KBM-7 (cell line): ENCODE measurements at places on chromosomes 16 and 17.
A peak's percentile ranks its signal among the peaks of the same experiment; 100 is the strongest.

DNA sequence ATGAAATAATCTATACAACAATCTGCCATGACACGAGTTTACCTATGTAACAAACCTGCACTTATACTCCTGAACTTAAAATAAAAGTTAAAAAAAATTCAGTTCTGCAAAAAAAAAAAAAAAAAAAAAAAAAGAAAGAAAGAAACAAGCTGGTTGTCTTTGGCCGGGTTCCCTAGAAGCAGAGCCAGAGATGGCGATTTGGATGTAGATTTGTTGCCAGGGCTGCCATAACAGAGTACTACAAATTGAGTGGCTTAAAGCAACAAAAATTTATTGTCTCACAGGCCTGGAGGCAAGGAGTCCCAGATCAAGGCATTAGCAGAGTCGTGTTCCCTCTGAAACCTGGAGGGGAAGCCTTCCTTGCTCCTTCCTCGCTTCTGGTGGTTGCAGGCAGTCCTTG, 20.4 kb downstream of the SYT17 start:
- no peak for DNase-seq

DNA sequence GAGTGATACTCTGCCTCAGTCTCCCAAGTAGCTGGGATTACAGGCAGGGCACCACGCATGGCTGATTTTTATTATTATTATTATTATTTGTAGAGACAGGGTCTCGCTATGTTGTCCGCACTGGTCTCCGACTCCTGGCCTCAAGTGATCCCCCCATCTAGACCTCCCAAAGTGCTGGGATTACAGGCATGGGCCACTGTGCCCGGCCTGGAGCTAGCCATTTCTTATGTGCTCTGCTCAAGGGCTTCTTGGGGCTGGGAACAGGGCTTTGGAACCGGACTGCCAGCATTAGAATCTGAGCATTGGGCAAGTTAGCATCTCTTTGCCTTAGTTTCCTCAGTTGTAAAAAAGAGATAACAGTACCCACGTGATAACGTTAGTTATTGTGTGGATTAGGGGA, 111.3 kb downstream of the C16orf78 start:
- no peak for DNase-seq

- no peak for DNase-seq
Observed at GRCh38 chr16:53849585-53849984, 145.6 kb downstream of the FTO start.

GRCh38 chr16:13150181-13150885, 248.9 kb downstream of the SHISA9 start:
- DNase-seq = no peak

- DNase-seq = no peak
Observed at GRCh38 chr17:2708585-2709182, 2.9 kb downstream of the CLUH start.

- DNase-seq = no peak
Observed at GRCh38 chr17:40327735-40328385, 18.9 kb downstream of the RARA start.

DNA sequence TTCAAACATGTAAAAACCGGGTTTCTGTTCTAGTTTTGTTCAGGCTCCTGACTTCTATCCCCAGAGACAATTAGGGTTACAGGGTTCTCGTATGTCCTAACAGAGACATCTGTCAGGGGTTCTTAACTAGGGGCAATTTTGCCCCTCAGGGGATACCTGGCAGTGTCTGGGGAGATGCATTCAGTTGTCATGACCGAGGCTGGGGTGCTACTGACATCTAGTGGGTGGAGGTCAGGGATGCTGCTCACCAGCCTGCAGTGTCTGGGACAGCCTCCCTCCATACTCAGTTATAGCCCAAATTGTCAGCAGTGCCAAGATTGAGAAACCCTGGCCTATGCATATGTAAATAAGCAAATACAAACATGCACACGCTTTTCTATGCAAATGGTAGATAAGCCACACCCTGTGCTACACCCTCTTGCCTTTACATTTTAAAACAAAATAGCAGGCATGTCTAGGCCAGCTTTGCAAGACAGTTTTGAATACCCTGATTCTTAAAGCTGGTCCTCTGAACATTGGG, 37.4 kb downstream of the CLEC16A start:
- peak; percentile 53 for DNase-seq

- no peak for DNase-seq
Observed at GRCh38 chr17:52233176-52233575, 74.7 kb upstream of the CA10 start.

- DNase-seq = peak; percentile 86
Observed at GRCh38 chr16:30844671-30845449, 49.0 kb downstream of the BCL7C start.

- no peak for DNase-seq
Observed at GRCh38 chr16:89583895-89584644, 8.5 kb downstream of the CPNE7 start.

DNA sequence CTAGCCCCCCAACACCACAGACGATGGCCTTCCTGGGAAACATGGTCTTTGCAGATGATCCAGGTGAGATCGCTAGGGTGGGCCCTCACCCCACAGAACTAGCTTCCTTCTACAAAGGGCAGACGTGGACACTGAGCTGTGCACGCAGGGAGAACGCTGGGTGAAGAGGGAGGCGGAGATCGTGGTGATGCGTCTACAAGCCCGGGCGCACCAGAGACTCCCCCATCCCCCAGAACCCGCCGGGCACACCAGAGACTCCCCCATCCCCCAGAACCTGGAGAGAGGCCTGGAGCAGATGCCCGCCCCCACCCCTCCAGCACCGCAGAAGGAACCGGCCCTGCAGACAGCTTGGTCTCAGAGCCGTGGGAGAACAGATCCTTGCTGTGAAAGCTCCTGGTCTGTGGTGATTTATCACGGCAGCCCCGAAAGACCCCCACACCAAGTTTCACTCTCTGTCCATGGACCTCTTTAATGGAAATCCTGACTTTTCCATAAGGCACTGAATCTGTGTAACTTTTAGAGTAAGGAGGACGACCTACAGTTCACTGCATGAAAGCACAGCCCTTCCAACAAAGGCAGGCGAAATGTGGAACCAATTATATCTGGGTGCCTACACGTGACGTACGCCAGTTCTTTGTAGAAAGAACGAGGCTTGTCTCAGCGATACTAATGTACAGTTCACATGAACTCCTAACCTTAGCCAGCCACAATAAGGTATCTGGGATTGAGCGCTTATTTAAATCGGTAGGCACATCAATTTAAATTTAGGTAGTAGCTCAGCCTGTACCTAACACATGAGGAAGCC, 88.5 kb downstream of the ANKRD11 start:
- no peak for DNase-seq

DNA sequence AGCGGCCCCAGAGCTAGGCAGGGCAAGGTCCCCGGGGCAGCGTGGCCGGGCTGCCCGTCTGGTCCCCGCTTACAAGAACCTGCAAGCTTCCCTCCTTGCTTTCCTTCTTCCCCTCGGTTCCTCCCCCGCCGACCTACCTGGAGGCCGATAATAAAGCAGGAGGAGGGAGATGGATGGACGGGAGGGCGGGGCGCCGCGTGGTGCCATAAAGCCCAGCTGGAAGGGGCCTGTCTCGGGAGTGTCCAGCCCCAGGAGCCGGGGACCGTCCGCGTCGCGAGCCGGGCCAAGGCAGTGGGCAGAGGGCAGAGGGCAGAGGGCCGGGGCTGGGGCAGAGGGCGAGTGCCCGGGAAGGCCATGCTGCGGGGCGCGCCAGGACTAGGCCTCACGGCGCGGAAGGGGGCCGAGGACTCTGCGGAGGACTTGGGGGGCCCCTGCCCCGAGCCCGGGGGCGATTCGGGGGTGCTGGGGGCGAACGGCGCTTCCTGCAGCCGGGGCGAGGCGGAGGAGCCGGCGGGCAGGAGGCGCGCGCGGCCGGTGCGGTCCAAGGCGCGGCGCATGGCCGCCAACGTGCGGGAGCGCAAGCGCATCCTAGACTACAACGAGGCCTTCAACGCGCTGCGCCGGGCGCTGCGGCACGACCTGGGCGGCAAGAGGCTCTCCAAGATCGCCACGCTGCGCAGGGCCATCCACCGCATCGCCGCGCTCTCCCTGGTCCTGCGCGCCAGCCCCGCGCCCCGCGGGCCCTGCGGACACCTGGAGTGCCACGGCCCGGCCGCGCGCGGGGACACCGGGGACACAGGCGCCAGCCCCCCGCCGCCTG, at the start of gene BHLHA9:
Gene BHLHA9 (plus strand): TSS at position 235 of the 820 bp plus-strand sequence. CDS start 120 bp downstream, at position 355.
- DNase-seq = no peak

GRCh38 chr16:35750157-35750689, 2290.8 kb downstream of the TP53TG3F start:
- DNase-seq = no peak

DNA sequence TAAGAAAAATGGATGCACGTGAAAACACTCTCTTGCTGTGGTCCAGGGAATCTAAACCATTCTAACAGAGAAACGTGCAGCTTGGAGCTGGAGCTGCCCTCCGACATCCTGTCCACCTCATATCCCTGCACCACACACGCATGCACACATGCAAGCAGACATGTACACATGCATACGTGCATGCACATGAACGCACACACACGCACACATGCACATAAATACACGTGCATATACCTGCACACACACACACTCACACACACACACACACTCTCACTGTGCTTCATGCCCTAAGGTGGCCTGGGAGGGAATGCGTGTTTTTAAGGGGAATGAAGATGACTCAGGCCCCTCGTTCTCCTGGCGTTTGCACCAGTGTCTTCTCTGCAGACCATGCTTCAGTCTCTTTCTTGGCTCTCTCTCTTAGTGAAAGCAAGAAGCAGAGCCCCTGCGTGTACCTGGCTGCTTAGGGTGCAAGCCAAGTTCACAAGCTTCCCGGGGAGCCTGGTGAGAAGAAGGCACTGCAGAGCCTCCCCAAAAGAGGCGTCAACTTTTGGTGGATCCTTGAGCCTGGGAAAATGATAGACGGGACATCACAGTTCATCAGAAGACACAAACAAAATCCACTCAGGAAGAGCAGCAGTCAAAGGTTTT, 72.8 kb downstream of the GOSR1 start:
- no peak for DNase-seq

DNA sequence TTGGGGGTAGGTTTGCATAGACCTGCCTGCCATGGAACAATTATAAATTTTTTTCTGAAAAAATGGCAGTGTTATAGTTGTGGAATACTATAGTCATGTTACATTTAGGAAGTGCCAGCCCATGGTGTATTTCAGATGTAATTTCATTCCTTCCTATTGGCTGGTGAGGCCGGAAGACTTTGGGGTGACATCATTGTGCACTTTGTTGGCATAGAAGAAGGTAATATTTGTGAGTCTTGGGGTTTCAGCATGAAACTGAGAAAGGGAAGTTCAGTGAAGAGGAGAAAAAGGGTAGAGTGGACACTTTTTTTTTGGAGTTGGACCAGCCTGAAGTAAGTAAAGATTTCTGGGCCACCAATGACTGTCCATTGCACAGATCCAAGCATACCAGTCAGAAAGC, 16.0 kb upstream of the HEATR6 start:
- DNase-seq = no peak

GRCh38 chr16:48393485-48394354, 8.5 kb upstream of the SIAH1 start:
- DNase-seq = peak; percentile 28

DNA sequence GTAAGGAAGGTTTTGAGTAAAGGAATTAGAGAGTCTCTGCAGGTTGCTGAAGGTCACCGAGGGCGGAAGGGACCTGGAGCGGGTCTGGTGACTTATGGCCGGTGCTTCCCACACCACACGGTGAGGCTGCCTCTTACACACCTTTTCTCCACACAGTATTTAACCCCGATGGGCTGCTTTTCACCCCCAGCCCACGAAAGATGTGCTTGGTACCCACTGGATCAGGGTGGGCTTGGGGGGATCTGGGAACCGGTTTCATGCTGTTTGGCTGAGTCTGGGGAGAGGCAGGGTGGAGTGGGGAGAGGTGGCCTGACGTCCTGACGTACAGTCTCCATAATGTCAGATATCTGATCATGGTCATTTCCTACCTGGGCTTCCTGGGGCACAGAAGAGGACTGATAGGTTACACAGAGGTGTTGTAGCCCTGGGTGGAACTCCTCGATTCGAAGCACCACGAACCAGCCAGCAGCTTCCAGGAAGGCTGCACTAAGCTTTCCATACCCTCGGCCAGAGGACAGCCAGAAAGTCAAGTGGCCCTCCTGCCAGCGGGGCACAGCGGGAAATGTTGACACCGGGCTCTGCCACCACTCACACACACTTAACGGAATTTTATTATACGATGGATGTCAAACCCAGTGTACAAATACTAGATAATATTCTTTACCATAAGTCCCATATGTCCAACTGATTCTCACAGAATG, 34.0 kb downstream of the OR1D5 start:
- DNase-seq = no peak
